Colonic mucosa (tissue), 4 donors: ENCODE measurements at places on chromosomes 5 and 9.

- no peak for DNase-seq
Measured at GRCh38 chr5:102867992-102868662, 113.0 kb downstream of the PAM start.

DNA sequence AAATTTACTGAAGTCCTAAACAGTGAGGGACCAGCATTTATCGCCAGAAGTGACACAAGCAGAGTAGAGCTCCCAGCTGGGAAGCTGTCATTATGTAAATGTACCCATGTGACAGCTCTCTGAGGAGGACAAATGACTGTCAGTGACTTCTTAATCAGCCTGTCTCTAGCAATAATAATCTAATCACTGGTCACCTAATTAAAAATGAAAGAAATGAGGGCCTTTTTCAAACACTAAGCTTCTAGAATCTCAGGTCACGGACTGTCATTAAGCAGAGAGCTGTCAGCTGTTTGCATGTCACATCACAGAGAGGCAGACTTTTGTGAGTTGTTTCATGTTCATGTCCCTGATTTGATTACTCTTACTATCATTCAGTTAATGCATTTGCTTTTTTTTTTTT, 77.9 kb upstream of the FBXL17 start:
- DNase-seq: no peak

GRCh38 chr5:43304525-43304924, 8.7 kb downstream of the HMGCS1 start:
- no peak for DNase-seq

- no peak for DNase-seq
Measured at GRCh38 chr5:22295832-22296231, 557.3 kb downstream of the CDH12 start.
